ENCODE measurements at places on chromosomes 6 and 20. TPM values are rescaled to one million over a fixed set of nuclear protein-coding genes. Genes with fewer than 3 reads are reported as not detected.

- DNase-seq, result no peak
Observed at GRCh38 chr6:109373331-109373730, 8.9 kb downstream of the CD164 start.

DNA sequence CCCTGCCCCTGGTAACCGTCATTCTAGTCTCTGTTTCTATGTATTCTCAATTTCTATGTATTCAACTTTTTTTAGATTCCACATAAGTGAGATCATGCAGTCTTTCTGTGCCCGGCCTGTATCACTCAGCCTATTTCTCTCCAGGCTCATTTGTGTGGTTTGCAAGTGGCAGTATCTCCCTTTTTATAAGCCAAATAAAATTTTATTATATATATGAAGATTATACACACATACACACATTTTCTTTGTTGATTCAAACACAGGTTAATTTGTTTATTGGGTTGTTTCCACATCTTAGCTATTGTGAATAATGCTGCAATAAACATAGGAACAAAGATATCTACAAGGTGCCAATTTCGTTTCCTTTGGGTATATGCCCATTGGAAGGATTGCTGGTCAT, 571.7 kb downstream of the DHX35 start:
- no peak for DNase-seq

DNA sequence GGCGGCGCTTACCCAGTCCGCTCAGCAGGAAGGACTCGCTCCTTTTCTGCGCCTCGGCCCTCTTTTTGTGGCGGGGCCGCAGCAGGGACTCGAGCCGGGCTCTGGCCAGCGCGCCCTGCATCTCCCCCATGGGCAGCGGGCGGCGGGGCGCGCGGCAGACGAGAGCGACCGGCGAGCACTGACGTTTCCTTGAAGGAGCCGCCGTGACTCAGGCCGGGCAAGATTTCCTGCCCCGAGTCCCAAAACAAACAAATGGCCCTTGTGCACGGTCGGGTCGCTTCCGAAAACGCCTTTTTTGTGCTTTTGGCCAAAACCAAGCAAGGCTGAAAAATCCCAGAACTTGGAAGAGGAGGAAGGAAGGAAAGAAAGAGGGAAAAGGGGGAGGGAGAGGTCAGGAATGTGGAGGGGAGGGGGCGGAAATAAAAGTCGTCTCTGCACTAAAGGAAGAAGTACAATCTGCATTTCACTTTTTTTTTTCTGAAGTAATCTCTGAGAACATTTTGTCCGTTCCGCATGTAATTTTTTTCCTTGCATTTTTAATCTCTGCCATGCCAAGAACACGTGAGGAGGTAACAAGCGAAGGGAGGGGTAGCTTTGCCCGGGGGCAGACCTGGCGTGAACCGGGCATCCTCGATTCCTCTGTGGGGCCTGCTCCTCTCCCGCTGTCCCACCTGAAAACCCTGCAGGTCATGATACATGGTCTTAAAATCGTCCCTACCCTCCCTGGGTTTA, 123.3 kb upstream of the SLC2A12 start:
- peak; percentile 87 for DNase-seq

GRCh38 chr20:43559147-43559987, 540 bp downstream of the SGK2 start:
- no peak for DNase-seq

DNA sequence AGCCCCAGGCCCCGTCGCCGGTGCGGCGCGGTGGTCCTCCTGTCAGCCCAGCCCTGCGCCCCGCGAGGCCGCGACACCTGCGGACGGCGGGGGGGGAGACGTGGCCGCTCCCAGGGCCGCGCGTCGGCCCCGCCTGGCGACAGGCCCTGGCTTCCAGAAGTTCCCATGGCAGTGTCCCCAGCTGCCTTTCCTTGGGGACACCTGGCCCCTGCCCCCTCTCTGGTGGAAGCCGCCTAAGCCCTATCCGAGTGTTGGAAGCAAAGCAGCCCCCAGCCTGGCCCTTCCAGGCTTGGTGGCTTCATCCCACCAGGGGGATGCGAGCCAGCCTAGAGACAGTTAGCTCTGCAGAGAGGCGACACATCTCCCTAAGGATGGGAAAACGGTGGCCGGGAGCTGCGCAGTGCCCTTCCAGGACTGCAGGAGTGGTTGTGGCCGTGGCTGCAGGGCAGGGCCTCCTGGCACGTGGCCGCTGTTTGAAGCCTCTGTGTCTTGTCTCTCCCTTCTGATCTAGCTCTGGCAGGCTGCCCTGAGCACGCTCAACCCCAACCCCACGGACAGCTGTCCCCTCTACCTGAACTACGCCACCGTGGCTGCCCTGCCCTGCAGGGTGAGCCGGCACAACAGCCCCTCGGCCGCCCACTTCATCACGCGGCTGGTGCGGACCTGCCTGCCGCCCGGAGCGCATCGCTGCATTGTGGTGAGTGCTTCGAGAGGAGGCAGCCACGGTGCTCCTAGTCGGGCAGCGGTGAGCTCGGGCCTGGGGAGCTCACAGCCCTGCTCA, 816 bp downstream of the NPEPL1 start:
- no peak for DNase-seq

GRCh38 chr6:152160346-152160745, 352.9 kb downstream of the ESR1 start:
- DNase-seq, result no peak

GRCh38 chr6:57195457-57195856, 23.3 kb downstream of the BAG2 start:
- no peak for DNase-seq

DNA sequence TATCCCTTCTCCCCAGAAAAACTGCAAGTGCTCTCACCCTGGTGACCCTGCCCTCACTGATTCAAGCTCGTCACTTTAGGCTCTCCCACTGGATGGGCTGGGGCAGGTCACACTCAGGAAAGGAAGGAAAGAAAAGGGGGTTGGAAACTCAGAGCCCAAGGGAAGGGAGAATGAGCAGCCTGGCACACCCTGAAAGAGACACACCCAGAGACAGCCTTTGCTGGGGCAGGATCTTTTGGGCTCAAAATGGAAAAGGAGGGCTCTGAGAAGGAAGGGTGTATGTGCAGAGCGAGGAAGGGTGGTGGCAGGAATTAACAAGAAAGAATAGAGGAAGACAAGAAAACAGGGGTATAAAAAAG, 2.5 kb downstream of the PPP1R18 start:
- DNase-seq, result no peak

DNA sequence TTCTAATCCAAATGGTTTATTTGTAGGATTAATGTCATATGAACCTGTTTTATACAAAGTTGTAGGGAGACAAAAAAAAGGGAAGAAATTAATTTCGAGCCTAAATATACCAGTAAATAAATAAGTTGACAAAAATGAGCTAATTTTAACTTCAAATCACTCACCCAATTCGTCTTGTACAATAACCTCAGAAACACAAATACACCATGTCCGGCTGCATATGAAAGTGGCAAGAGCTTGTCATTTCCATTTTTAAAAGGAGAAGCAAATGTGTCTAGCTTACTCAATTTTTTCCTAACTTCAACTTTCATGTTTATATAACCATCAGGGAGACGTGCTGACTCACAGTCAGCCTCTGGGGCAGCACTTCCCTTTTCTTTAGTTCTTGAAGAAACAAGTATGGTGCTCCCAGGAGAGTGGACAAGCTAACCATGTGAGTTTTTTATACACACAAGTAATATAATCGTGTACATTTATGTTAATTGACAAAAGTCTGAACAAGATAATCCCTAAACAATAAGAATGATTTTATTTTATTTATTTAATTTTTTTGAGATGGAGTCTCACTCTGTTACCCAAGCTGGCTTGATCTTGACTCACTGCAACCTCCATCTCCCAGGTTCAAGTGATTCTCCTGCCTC, 55.5 kb upstream of the SGK1 start:
- peak; percentile 76 for DNase-seq

- DNase-seq, result no peak
Observed at GRCh38 chr6:148556410-148556809, 190.4 kb upstream of the UST start.

- DNase-seq, result no peak
Observed at GRCh38 chr6:34718976-34719375, 22.4 kb upstream of the ILRUN start.

- peak; percentile 40 for DNase-seq
Observed at GRCh38 chr20:891058-891705, 25.0 kb downstream of the ANGPT4 start.

DNA sequence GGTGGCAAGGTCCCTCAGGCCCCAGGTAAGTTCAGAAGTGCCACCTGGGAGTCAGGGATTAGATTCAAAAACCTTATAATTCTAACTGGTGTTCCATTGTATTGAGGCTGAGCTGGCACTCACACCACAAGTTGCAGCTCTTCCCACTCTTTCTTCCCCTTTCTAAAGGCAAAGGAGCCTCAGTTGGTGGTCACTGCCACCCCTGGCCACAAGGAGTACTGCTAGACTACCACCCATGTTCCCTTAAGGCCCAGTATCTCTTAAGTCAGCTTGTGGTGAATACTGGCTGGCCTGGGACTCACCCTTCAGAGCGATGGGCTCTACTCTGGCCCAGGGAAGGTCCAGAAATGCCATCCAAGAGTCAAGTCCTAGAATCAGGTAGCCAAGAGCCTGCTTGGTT, 421.1 kb upstream of the KHDRBS2 start:
- DNase-seq, result peak; percentile 12

GRCh38 chr6:40343877-40344565, 243.1 kb downstream of the LRFN2 start:
- DNase-seq, result no peak

- DNase-seq, result no peak
Observed at GRCh38 chr6:149056777-149057463, 260.6 kb upstream of the TAB2 start.

DNA sequence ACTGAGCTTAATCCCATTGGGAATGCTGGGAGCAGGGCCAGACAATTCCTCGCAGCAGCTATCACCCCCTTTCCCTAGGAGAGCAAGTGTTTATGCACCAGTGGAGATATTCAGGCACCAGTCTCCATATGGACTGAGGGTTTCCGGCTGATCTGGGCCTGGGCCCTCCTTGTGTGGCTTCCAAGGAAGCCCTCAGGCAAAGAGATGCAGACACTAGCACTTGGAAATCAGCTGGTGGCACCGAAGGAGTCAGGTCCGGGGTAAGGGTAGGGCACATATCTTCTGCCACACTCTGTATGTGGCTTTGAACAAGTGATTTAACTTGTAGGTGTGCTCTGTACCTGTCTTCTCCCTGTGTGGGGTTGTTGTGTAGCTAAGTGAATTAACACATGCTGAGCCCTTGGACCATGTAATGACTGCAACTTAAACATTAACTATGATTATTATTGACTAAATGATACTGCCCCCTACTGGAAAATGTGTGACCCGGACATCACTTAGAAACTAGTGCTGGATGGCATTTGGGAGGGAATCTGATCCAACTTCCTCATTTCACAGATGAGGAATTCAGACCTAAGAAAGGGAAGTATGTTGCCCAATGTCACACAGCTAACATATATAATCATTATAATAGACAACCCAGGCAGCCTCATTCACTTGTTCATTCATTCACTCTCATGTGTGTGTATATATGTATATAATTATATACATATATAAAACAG, 19.3 kb upstream of the WFDC2 start:
- DNase-seq, result peak; percentile 48

DNA sequence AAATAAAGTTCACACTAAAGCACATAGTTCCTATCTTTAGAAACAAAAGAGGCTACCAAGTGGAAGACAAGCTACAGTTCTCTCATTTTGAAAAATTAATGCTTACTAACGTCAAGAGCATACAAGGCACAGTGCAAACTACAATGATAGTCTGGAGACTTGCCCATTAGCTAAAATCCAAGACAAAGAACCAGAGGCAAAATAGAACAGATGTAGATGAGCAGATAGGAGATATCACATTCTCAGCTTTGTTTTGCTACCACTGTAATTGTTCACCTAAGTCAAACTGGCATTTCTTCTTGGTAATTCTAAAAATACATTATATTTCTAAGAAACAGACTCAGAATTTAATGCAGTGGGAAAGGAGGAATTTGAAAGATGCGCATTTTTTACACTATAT, 5.2 kb downstream of the TMEM30A start:
- no peak for DNase-seq

DNA sequence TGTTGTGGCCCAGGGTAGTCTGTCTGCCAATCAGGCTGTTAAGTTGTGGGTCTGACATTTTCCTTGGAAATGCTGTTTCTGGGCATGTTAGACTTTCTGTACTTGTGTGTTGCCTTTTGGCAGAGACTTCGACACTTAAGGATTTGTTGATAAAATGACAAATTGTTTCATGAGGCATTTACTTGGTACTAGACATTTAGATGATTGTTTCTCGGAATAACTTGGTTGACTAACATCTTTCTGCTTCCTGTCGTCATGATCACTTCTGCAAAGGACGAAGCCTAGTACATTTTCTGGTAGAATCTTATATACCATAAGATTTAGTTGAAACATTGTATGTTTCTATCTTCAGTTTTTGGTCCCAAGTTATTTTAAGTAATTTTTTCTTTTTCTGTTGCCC, 34.1 kb downstream of the UTRN start:
- DNase-seq, result no peak

GRCh38 chr20:39082622-39083398, 120.7 kb downstream of the DHX35 start:
- no peak for DNase-seq

- no peak for DNase-seq
Observed at GRCh38 chr20:48680650-48681049, 147.1 kb downstream of the PREX1 start.

GRCh38 chr20:45097485-45098102, 3.3 kb downstream of the KCNS1 start:
- DNase-seq, result no peak

GRCh38 chr6:131807644-131808459, at the start of gene ENPP1:
TSS of gene ENPP1 (plus strand) at chr6:131808020. CDS start at chr6:131808036, 16 bp downstream.
- peak; percentile 61 for DNase-seq

- DNase-seq, result no peak
Observed at GRCh38 chr6:19788686-19789085, 48.5 kb upstream of the ID4 start.

- DNase-seq, result no peak
Observed at GRCh38 chr20:59455402-59456341, 148.7 kb upstream of the PHACTR3 start.

The LST1 gene
- not detected for total RNA-seq

The WFDC5 gene
- not detected for total RNA-seq

The ARHGAP18 gene
- total RNA-seq, result 32.1 TPM

The CLPSL1 gene
- total RNA-seq, result not detected

The OPN5 gene
- not detected for total RNA-seq

The B3GALT4 gene
- total RNA-seq, result 1.2 TPM

The NKX2-2 gene
- 0.13 TPM for total RNA-seq

The SNPH gene
- total RNA-seq, result 7.3 TPM

The SLC35D3 gene
- 0.07 TPM for total RNA-seq

The CALHM4 gene
- total RNA-seq, result not detected

The MUC21 gene
- not detected for total RNA-seq

Data from HT1080 (cell line).